Adipocyte (in vitro differentiated cells): ENCODE measurements at places on chromosomes 3 and 15.

- peak; percentile 92 for DNase-seq
Observed at GRCh38 chr3:52240059-52240885, 1.3 kb upstream of the TWF2 start.

DNA sequence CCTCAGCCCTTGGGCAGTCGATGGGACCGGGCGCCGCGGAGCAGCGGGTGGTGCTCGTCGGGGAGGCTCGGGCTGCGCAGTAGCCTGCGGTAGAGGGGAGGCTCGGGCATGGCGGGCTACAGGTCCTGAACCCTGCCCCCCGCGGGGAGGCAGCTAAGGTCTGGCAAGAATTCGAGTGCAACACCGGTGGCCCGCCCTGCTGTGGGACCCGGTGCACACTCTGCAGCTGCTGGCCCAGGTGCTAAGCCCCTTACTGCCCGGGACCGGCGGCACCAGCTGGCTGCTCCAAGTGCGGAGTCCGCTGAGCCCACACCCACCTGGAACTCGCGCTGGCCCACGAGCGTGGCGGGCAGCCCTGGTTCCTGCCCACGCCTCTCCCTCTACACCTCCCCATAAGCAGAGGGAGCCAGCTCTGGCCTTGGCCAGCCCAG is 377.7 kb upstream of the RBMS3 start:
- DNase-seq = no peak

GRCh38 chr3:191376516-191377141 is 46.3 kb upstream of the UTS2B start:
- DNase-seq = peak; percentile 86

DNA sequence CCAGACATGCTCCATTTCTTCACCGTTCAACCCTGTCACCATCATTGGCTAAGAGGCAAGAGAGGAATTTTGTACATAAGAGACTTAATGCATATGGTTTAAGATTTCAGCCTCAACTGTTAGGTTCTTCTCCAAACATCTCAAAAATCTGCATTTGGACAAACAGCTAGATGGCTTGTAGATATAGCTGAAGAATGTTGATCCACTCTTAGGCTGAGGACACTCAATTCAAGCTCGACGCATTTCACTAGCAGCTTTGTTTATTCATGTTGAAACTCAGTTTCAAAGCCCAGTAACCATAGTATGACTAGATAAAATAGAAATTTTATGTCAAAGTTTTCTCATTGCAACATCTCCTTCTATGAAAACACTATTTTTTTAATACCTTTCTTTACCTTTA is 208.2 kb downstream of the THRB start:
- DNase-seq = peak; percentile 45

GRCh38 chr15:100265641-100266035 is 76.1 kb downstream of the ADAMTS17 start:
- no peak for DNase-seq

DNA sequence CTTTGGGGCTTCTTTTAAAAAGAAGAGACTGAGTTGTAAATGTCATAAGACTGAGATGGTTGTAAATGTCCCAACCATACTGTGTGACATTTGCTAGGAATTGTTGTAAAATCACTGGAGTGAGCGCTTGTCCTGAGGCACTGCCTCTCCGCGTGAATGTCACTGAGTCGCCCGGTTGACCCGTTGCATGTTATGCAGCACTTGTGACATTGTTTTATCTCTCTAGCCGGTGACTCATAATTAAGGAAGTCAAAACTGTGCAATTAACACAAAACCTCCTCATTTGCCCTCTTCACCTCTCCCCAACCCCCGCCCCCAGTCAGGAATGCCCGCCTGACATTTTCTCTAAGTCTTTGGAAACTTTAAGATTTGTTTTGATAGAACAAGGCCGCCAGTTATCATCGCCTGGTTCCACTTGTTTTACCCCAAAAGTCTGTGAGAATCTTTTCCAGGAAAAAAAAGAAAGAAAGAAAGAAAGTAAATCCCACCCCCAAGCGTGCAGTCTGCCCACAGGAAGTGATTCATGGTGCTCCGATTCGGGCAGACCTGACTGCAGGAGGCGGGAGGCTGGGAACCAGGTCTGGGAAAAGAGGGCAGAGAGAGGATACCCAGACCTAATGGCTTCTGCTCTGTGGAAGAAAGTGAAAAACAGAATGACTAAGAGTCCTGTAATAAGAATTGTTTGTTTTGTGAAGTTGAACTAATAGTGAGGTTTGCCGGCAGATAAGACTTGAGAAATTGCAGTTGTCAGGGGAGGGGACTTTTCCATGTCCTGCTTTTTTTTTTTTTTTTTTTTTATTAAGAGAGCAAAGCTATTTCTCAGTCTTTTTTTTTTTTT is 84.8 kb downstream of the SMAD3 start:
- DNase-seq = peak; percentile 87

- no peak for DNase-seq
Observed at GRCh38 chr15:53539878-53540277, 219.6 kb downstream of the WDR72 start.

GRCh38 chr3:139252719-139253118 is 91.1 kb upstream of the MRPS22 start:
- no peak for DNase-seq

DNA sequence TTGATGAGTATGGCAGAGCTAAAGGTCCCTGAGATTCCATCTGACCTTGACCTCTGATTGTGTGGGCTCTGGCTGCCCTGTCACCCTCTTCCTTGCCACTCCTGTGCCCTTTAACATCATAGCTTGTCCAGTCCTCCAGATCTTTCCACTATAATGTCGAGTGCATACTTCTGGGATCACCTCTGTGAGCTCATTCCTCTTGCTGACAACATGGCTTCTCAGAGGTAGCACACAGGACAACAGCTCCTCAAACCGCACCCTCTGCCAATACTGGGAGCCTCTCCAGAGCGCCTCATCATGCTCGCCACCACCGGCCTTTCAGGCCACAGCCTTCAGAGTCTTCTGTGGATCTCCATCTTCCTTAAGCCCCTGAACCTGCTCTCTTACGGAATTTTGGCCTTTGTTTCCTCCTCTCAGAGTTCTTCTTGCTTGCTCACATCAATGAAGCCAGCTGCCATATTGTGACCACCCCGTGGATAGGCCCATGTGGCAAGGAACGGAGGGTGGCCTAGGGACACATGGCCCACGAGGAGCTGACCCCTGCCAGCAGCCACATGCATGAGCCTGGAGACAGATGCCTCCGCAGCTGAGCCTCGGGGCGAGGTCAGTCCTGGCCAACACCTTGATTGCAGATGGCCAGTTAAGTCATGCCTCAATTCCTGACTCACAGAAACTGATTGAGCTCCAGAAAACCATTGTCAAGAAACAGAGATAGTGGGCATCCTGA is 31.1 kb downstream of the PLA2G4D start:
- no peak for DNase-seq

DNA sequence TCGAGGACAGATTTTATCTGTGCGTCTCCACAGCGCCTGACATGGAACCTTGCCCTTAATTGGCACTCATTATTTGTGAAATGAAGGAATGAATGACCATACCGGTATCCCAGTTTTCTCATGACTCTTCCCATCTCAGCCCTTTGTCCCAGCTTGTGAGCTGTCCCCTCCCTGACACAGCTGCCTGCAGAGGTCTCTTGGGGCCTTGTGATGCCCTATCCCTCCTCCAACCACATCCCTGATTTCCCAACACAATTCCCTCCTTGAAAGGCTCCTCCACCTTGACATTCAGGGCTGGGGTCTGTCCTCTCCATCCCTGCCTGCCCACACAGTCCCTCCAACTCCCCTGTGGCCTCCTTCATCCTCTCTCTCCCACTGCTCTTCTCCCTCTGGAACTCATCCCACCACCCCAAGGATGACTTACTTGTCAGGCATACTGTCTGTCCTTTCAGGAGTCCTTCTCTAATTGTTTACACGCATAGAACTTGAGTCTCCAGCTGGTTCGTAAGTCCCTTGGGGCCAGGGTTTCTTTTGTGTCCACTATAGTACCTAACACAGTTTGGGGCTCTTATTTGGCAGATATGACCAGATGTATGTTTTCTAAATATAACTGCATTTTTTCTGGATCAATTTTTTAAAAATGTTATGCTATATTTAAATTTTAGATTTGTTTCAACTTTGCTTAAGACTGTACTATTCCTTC is 35.6 kb upstream of the FILIP1L start:
- no peak for DNase-seq

DNA sequence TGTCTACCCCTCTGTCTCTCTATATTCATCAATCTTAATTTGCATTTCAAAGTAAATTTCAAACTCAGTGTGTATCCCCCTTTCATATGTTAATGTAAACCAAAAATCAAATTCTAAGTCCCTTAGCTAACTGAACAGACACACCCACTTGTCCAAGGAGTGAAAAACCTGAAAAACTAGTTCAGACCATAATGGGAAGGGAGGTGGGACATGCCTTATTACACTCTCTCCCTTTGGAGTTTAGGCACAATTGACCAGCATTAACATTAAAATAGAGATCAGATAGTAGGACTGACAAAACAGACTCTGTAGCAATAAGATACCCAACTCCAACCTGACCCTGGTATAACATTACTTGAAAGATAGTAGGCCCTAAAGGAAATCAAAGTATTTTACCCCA is 247.7 kb upstream of the GADL1 start:
- DNase-seq = no peak

GRCh38 chr3:15470261-15470660 is 42.9 kb downstream of the EAF1 start:
- DNase-seq = no peak

- DNase-seq = peak; percentile 87
Observed at GRCh38 chr3:151037746-151038477, 47.6 kb upstream of the MED12L start.

DNA sequence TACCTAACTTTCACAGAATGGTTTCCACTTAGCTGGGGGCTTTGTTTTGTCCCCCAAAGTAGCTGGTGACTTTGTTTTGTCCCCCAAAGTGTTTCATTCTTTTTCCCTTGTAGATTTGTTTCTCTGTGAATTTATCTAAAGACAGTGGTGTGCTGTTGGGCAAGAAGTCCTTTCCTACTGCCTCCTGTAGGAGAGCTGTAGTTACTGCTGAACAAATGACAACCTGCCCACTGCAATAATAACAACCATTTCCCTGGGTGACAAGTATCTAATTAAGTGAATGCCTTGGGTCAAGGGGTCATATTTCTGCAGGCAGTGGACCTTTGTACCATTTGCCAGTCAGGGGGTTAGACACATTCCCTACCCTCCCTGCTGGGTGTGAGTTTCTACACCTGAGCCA is 125.4 kb upstream of the BFSP2 start:
- DNase-seq = no peak

GRCh38 chr3:53941184-53941583 is 49.5 kb upstream of the SELENOK start:
- DNase-seq = peak; percentile 1

DNA sequence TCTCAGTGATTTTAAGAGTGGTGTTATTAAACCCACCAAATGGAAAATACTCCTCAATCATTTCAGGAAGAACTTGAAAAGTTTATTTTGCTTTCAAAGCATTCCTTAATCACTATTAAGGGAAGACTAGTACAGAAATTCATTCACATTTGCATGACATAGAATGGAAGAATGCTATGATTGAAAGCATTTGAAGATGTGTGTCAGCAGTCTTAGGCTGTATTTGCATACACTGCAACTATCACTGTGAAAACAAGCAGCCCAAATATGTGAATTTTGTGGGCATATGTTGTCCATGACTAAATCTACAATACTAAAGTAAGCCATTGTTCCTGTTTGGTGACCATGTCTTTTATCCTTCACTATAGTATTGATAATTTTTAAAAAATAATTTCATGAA is 95.8 kb downstream of the CNTN3 start:
- no peak for DNase-seq

DNA sequence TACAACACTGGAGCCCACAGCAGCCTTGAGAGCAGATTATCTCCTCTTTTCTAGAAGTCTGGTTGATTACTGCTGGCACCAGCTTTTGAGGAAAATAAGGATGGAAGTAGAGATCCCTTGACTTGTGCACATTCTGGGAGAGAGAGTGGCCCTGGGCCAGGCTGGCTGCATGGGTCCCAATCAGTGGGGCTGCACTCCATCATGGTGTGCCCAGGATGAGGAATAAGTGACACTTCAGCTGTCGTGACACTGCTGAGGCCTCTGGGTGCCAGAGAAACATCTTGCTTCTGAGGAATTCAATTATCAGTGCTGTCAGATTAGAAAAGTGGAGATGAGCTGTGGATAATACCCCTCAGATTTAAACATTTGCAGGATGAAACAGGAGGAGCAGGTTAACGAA is 9.1 kb downstream of the RAMAC start:
- no peak for DNase-seq

DNA sequence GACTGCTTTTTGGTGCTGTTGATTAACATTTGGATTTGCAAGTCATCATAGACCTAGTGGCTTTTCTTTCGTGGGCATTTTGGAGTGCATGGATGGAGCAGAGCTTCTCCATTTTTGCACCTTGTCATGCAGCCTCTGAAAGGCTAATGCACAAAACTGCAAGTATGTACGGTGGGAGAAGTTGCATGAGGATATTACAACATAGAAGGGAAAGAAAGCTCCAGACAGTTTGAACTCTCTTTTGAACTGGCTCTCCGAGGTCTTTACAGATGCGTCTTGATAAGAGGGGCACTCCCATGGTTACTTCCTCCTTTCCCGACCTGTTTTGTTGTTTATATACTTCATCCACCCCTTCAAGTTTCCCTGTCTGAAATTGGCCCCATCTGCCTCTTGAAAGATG is 147.1 kb upstream of the GBE1 start:
- no peak for DNase-seq

DNA sequence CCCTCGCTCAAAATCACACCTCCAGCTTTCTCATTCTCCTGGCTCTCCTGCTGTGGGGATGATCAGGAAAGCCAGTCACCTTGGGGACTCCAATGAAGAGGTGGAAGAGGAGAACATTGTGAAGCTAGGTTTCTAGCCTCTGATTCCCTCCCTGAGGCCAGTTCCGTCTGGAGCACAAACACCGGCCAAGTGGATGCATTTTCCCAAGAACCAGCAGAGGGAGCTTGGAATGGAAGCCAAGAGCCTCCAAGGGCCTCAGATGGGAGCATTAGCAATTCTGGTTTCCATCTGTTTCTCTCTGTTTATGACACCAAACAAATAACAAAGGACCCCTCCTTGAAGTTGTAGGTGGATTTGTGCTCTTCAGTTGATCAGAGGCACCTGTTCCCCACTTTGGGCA is 40.6 kb upstream of the NMNAT3 start:
- peak; percentile 61 for DNase-seq

GRCh38 chr3:177833332-177833731 is 636.0 kb upstream of the TBL1XR1 start:
- no peak for DNase-seq

GRCh38 chr3:112776000-112776399 is 70.7 kb downstream of the CD200R1L start:
- DNase-seq = peak; percentile 26

- no peak for DNase-seq
Observed at GRCh38 chr15:42148808-42149492, 7.5 kb downstream of the PLA2G4F start.

- no peak for DNase-seq
Observed at GRCh38 chr3:188007897-188008296, 146.1 kb upstream of the LPP start.

- DNase-seq = no peak
Observed at GRCh38 chr15:41161736-41162135, 45.7 kb upstream of the INO80 start.
